ENCODE measurements at places on chromosomes 2 and 18.

DNA sequence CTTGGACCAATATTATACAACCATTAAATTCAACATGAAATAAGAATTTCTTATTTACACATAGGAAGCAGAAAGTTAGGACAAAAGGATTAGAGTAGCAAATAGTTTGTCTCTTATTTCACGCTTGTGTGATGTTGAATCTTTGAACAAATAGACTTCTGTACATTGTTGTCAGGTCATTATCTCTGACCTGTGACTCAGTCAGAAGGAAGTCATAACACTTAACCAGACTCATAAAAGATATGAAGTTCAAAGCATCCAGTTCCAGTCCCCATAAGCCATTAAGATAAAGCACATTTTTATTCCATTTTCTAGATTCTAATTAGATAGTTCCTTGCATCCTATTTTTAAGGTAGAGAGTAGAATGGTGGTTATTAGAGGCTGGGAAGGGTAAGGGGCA lies 130.8 kb downstream of the UPP2 start:
- DNase-seq: peak; percentile 68

DNA sequence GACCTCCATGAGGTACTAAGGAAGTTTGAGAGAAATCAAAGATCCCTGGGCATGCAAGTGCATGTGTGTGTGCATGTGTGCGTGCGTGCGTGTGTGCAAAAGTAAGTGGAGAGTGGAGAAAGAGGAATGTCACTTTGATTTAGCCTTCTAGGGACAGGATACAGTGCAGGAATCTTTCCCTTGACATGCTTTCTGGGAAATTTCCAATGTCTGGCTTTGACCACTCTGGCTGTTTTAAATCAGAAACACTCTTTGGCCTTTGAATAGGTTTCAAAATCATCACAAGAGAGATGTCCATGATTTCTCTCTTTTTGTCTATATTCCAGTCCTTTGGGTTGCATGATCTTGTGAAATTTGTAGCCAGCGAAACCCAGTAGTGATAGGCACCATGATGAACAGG lies 162.0 kb downstream of the ALK start:
- DNase-seq: no peak

DNA sequence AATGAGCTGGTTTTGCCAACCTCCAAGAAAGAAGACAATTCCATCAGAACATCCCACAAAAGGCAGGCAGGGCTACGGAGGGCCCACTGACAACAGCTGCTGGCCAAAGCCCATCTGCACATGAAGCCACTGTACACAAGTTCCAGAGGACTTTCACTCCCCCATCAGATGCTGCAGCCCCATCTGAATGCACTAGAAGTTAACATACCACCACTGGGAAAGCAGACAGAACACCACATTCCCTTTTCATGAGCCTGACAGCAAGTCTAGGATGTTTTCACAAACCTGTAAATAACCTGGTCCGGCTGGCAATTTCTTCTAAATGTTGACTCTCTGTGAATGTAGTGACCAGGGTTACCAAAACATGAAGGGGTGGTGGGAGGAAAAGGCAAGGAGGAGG lies 41.5 kb downstream of the CCBE1 start:
- DNase-seq: no peak

DNA sequence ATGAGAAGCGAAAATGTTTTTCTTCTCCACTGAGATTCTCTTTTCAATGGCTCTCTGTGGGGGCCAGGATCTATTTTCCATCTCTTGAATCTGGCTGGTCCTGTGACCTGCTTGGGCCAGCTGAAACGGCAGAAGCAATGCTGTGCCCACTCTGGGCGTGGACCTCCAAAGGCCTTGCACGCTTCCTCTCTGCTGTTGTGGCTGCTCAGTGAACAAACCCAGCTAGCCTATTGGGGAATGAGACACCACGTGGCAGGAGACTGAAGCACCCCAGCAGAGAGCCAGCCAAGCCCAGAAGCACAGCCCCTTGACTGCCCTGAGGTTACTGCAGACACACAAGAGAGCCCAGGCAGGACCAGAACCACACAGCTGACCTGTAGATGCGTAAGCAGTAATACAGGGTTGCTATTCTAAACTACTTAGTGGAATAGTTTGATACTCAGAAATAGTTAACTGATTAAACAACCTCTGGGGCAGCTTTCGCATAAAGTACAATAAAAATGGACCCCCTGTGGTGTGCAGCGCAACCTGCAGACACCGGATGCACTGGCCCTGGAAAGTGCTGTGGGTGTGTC lies 221.7 kb upstream of the SH3BP4 start:
- DNase-seq: no peak

GRCh38 chr18:46275370-46275769 lies 171.2 kb downstream of the HAUS1 start:
- no peak for DNase-seq

- no peak for DNase-seq
Observed at GRCh38 chr2:223612501-223612900, 10.3 kb upstream of the SCG2 start.

Data from dermis microvascular lymphatic vessel endothelial cell (primary cell).